Activated CD4-positive, alpha-beta T cell treated with anti-CD3 and anti-CD28 coated beads for 24 hours (primary cell): ENCODE measurements at places on chromosomes 11 and 22.

DNA sequence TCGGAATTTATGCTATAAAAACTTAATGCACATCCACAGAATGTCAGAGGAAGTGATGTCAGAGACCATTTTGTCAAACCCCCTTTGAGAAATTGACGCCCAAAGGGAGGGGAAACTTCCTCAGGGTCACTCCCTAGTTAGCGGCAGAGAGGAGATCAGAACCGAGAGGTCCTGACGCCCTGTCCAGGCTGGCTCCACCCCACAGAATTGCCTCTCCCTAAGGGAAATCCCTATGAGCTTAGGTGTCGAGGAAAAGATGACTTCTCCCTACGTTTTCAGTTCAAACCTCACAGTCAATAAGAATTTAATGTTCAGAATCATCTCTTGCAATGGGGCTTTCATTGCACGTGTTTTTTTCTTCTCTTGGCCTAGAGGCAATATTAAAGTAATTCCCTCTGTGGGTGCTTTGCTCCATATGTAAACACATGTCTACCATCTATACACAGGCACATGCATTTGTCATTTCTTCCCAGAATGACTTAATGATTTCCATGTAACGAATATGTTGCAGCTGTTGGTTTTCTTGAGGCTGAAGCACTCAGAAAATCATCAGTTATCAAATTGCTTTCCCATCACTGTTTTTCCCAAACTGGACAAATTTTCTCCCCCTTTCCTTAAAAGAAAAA, 148.7 kb upstream of the TIMP3 start:
- no peak for DNase-seq

DNA sequence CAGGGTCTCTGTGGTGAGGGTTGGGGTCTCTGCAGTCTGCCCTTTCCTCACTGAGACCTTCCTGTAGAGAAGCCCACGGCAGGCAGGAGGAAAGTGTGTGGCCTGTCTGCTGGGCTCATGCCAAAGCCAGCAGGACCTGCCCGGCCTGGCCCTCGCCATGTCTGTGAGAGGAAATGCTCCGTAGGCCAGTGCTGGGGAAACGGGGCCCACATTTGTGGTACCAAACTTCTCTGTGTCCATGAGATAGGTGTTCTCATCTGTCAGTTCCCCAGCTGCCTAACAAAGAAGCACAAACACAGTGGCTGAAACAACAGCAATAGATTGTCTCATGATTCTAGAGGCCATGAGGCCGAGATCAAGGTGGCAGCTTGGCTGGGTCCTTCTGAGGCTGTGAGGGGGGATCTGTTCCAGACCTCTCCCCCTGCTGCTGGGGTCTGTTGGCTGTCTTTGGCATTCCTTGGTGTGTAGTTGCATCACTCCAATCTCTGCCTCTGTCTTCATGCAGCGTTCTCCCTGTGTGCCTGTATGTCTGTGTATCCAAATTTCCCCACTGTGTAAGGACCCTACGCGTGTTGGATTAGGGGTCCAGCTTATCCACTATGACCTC, 772.5 kb downstream of the TBC1D22A start:
- DNase-seq, result no peak

GRCh38 chr11:32153747-32154146, 62.9 kb downstream of the RCN1 start:
- DNase-seq, result no peak

DNA sequence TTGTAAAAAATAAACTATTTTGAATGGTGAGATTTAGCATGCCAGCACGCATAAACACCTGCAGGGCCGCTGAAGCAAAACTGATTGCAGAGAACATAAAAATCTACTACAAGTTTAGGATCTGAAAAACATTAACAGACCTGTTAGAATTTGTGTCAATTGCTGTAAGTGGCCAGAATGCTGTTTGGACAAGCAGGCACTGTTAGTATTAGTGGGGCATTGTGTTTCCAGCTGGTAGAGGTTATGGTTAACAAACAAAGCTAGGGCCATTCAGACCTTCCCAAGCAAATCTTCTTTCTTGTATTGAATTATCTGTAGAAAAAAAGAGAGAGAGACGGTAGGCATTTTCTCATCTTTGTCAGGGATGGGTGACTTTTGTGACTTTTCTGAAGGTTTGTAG, 57.6 kb upstream of the OLFML1 start:
- DNase-seq, result no peak

GRCh38 chr22:48498526-48499331, 1328.9 kb downstream of the BRD1 start:
- no peak for DNase-seq

- DNase-seq, result no peak
Observed at GRCh38 chr22:48858121-48858520, 969.6 kb downstream of the BRD1 start.

GRCh38 chr11:9509041-9509440, 48.2 kb downstream of the ZNF143 start:
- no peak for DNase-seq

GRCh38 chr11:14499178-14499559, 442 bp downstream of the COPB1 start:
- no peak for DNase-seq

GRCh38 chr11:72238040-72238450, 5.9 kb downstream of the PHOX2A start:
- DNase-seq, result no peak

GRCh38 chr11:28763876-28764275, 655.7 kb downstream of the METTL15 start:
- no peak for DNase-seq

- no peak for DNase-seq
Observed at GRCh38 chr22:19110064-19110458, 12.2 kb downstream of the DGCR2 start.

DNA sequence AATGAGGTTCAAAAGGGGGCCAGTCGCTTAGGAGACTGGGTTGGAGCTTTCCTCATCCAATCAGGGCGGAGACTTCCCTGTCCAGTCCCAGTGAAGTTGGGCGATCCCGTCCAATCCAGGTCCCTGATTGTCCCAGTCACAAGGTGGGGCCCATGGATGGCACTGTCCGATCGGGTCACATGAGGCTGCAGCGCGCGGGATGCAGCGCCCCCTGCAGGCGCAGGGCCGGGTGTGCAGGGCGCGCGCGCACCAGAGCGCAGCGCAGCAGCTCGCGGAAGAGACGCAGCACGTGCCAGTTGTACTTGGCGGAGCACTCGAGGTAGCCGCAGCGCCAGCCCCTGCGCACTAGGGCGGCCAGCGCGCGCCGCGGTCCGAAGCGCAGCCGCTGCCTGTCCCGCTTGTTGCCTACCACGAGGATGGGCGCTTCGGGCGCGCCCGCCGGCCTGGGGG, 2.3 kb downstream of the RASL10A start:
- no peak for DNase-seq

- peak; percentile 41 for DNase-seq
Observed at GRCh38 chr22:19986410-19987341, 29.9 kb downstream of the ARVCF start.
